ENCODE measurements at places on chromosomes 6 and 20.
A peak's percentile ranks its signal among the peaks of the same experiment; 100 is the strongest.

- DNase-seq = no peak
Measured at GRCh38 chr6:37260040-37260439, 2.1 kb upstream of the TMEM217 start.

- DNase-seq = peak; percentile 42
Measured at GRCh38 chr6:89371849-89372505, 19.5 kb upstream of the UBE2J1 start.

GRCh38 chr6:90220273-90220672, 76.4 kb downstream of the BACH2 start:
- DNase-seq = no peak

DNA sequence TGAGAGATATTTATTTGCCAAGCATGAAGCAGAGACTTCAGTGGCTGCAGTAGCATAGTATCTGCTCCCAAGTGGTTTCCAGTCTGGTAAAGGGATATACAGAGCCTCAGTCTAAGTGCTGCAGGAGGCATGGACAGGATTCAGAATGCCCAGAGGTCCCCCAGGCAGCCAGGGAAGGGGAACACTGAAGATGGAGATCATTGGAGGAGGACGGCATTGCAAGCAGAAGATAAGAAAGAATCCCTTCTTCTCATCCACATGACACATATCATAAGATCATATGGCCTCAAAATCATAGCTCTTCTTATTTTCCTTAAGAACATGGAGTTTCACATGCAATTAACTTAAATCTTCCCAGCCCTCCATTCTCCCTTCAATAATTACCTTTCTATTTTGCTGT, 136.1 kb downstream of the KCNQ5 start:
- no peak for DNase-seq

DNA sequence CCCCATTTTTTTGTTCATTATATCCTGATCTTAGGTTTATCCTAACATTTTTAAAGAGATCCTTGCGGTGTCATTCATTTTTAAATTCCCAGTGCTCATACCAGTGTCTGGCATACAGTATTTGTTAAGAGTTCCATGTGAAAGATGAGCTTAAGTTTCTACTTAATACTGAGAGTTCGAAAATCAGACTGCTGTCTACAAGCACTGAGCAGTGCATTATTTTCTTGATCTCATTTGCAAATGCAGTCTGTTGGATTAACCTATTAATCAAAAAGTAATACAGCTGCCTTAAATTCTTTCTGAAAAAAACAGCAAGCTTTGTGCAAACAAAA, 663 bp downstream of the COQ3 start:
- no peak for DNase-seq

- DNase-seq = no peak
Measured at GRCh38 chr6:12944001-12944400, 227.4 kb downstream of the PHACTR1 start.
